ENCODE measurements at places on chromosomes 6 and 20. TPM values are rescaled to one million over a fixed set of nuclear protein-coding genes. Genes with fewer than 3 reads are reported as not detected.

Gene MTFR2
- 3.8 TPM for total RNA-seq

Gene GDAP1L1
- 0.24 TPM for total RNA-seq

GRCh38 chr6:106360989-106361430 lies 493 bp downstream of the CRYBG1 start:
- H3K27me3 ChIP-seq, result peaks cover 25% of the 10 kb centered on the region
- peaks cover 1% of the 10 kb centered on the region for H3K4me1 ChIP-seq
- H3K36me3 ChIP-seq, result no peaks in the 10 kb centered on the region
- no peak for DNase-seq
- peak overlapping the region; percentile 86 for H3K4me3 ChIP-seq

DNA sequence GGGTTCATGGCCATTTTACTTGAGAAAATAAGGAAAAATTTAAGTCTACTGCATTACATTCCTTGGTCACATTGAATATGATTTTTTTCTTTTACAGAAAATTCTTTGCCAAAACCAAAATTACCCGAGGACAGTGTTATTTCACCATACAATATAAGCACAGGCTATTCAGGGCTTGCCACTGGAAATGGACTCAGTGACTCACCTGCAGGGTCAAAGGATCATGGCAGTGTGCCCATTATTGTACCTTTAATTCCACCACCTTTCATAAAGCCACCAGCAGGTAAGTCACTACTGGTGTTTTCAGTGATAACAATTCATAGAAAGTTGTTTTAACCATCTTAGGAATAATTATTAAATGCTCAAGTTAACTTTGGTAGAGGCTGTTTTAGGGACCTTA lies 16.2 kb downstream of the SOBP start:
- DNase-seq, result no peak
- H3K27me3 ChIP-seq, result no peaks in the 10 kb centered on the region
- H3K4me1 ChIP-seq, result peaks cover 7% of the 10 kb centered on the region

- no peaks in the 10 kb centered on the region for H3K27me3 ChIP-seq
- H3K36me3 ChIP-seq, result no peaks in the 10 kb centered on the region
- no peak for DNase-seq
These were observed 60.2 kb upstream of the NEDD9 start for GRCh38 chr6:11292594-11293236.

GRCh38 chr6:97925504-97925903 lies 642.5 kb upstream of the MMS22L start:
- H3K27me3 ChIP-seq, result no peaks in the 10 kb centered on the region
- no peaks in the 10 kb centered on the region for H3K36me3 ChIP-seq
- DNase-seq, result no peak
- no peak overlapping the region for H3K27ac ChIP-seq

Gene PPP1R16B
- not detected for total RNA-seq

DNA sequence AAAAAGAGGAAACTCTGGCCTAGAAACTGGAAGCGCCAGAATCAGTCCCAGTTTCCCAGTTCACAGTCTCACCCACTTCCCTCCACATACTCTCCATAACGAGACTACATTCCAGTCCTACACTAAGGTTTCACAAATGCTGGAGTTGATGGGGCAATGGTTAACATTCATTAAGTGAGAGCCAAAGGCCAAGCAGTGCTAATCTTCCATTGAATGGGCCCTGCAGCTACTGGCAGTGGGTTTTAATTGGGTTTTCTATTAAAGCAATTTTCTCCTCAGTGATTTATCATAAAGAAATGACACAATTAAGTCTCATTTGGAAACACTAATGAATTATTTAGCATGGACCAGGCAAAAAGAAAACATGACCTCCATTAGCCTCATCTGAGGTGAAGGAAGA lies 20.8 kb upstream of the NRSN1 start:
- no peaks in the 10 kb centered on the region for H3K36me3 ChIP-seq
- peaks cover 22% of the 10 kb centered on the region for H3K27me3 ChIP-seq
- DNase-seq, result no peak
- H3K27ac ChIP-seq, result no peak overlapping the region
- H3K4me3 ChIP-seq, result no peak overlapping the region

Gene TRIM31
- total RNA-seq, result not detected

- H3K27me3 ChIP-seq, result peaks cover 17% of the 10 kb centered on the region
- H3K4me3 ChIP-seq, result no peak overlapping the region
- no peak for DNase-seq
- H3K27ac ChIP-seq, result no peak overlapping the region
- no peaks in the 10 kb centered on the region for H3K4me1 ChIP-seq
These were observed 38.9 kb upstream of the STMND1 start for GRCh38 chr6:17062871-17063440.

Gene CPNE5
- 0.24 TPM for total RNA-seq

DNA sequence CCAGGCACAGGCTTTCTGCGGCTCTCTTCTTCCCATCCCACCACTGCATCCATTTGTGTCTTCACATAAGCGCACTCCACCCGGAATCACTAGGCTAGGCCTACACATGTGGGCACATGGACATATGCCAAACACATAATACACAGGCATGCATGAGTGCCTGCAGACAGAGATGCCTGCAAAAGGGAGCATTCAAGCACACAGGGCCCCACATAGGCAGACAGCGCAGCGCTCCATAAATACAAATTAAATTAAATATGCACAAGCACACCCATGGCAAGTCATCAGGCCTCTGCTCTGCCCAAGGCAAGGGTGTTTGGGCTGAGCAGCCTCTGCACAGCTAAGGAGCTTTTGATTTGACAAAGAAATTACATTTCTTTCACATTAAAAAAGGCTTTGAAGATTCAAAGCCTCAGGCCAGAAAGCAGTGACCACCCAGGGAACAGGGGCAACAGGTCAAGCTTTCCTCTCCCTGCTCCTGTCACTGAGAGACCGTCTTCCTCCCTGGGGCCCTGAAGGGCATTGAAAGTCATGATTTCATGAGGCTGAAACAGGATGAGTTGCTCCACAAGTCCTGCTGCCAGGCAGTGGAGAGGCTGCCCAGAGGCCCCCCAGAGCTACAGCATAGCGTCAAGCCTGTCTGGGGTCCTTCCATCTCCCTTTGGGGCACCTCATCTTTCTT lies 134.2 kb upstream of the LRFN2 start:
- H3K27ac ChIP-seq, result no peak overlapping the region
- peaks cover 17% of the 10 kb centered on the region for H3K4me1 ChIP-seq
- no peak for DNase-seq

Gene PKIB
- total RNA-seq, result 44.8 TPM

- H3K4me3 ChIP-seq, result no peak overlapping the region
- peaks cover 13% of the 10 kb centered on the region for H3K27me3 ChIP-seq
- peaks cover 4% of the 10 kb centered on the region for H3K4me1 ChIP-seq
These were observed 555.9 kb downstream of the C6orf118 start for GRCh38 chr6:164753517-164753916.

- no peak overlapping the region for H3K27ac ChIP-seq
- H3K36me3 ChIP-seq, result no peaks in the 10 kb centered on the region
- H3K27me3 ChIP-seq, result no peaks in the 10 kb centered on the region
- DNase-seq, result no peak
- no peak overlapping the region for H3K4me3 ChIP-seq
- peaks cover 14% of the 10 kb centered on the region for H3K4me1 ChIP-seq
These were observed 187.3 kb upstream of the SASH1 start for GRCh38 chr6:148155293-148155692.

DNA sequence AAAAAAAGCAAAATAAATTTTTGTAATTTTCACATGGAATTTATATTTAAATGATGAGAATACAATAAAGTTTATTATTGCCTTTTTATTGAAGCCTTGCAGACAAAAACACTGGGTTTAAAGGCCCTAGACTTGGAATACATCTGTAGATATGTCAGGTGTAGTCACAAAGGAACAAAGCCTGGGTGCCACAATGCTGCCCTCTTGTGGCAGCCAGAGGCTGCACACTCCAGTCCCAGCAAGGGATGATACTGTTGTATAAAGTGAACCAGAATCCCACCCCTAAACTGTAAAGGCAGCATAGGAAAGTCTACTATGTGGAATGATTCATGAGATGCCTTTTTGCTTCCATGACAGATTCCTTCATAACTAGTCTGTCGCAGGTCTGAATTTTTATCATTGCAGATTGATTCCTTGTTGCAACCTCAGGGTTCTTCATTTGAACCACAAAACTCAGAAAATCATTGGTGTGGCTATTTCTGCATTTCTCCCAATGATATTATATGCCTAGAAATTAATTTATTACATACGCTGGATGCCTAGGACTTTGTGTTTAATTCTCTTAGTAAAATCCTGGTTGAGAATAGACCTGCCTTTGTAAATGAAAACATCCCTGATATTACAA lies 37.0 kb downstream of the MAK start:
- peaks cover 2% of the 10 kb centered on the region for H3K4me1 ChIP-seq
- no peak overlapping the region for H3K27ac ChIP-seq
- no peaks in the 10 kb centered on the region for H3K27me3 ChIP-seq
- no peak overlapping the region for H3K4me3 ChIP-seq

DNA sequence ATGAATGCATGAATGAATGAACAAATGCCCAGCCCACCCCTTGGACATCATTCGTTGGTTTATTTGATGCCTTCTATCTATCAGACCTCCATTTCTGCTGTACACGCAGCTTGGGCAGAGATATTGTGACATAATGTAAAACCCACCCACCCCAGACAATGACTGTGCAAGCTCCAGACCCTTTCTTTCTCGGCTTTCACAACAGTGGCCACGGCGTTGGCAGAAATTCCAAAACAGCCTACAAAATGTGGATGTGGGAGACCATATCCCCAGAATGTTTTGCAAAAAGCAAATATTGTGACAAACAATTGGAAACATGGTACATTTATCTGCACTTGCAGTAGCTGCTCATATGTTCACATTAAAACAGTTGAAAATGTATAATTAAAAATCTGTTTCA lies 162.0 kb upstream of the MAFB start:
- DNase-seq, result no peak

Gene ARMC12
- 0.36 TPM for total RNA-seq

DNA sequence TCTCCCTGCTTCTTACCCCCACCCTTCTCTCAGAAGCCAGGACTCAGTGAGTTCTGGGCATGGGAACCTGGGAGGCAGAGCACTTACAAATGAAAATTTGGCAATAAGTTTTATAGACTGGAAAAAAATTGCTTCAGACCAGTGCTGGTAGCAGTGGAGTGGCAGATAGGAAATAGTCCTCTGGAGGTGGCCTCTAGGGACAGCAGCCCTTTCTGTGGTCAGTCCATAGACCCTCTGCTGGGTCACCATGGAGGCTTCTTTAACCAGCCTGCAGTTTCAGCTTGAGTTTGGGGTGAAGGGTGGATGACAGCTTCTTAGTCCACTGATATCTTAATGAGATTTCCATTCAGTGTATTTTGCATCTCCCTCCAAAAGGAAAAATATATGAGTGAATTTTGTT lies 179.1 kb downstream of the ARID1B start:
- DNase-seq, result no peak
- peaks cover 25% of the 10 kb centered on the region for H3K4me1 ChIP-seq
- H3K36me3 ChIP-seq, result peaks cover 3% of the 10 kb centered on the region
- no peaks in the 10 kb centered on the region for H3K27me3 ChIP-seq
- peak overlapping the region; percentile 50 for H3K27ac ChIP-seq
- no peak overlapping the region for H3K4me3 ChIP-seq

DNA sequence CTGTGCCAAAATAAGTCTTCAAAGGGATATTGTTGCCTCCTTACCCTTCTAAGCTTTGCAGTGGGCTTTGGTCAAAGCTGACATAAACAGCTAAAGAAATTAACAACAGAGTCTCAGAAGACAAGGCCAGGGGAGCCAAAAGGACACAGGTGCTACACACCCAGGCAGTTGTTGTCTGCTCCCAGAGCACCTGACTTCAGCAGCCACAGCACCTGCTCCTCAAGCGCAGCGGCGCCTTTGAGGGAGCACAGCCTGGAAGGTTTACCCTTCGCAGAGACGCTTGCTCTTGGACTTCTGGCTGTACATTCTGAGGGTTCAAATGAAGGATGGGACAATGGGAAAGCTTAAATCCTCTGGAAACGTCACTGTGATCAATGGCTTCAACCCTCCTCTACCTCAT lies 16.6 kb downstream of the B4GALT5 start:
- no peak overlapping the region for H3K4me3 ChIP-seq
- DNase-seq, result no peak
- no peaks in the 10 kb centered on the region for H3K36me3 ChIP-seq
- H3K4me1 ChIP-seq, result peaks cover 24% of the 10 kb centered on the region
- no peaks in the 10 kb centered on the region for H3K27me3 ChIP-seq
- peak overlapping the region; percentile 40 for H3K27ac ChIP-seq

Data from progenitor cell of endocrine pancreas (in vitro differentiated cells).